ENCODE measurements at places on chromosomes 3 and 15. TPM values are rescaled to one million over a fixed set of nuclear protein-coding genes. Genes with fewer than 3 reads are reported as not detected.

The GREM1 gene
- total RNA-seq = 1.6 TPM

The ZBBX gene
- 1.0 TPM for total RNA-seq

- peak; percentile 38 for DNase-seq
Observed at GRCh38 chr3:161630794-161631193, 134.2 kb downstream of the OTOL1 start.

DNA sequence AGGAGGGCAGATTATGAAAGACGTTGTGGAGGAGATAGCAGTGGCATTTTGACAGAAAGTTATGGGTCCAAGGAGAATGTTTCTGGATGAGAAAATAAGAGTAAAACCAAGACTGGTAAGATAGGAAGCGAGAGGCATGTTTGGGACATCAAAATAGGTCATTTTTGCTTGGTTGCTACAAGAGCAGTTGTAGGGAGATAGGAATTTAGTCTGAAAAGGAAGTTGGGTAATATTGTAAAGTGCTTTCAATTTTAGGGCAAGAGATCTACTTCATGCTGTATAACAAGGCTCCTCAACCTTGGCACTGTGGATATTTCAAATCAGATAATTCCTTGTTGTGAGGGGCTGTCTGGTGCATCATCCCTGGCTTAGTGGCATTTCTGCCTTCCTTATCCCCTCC lies 118.0 kb upstream of the DPH6 start:
- no peak for DNase-seq

DNA sequence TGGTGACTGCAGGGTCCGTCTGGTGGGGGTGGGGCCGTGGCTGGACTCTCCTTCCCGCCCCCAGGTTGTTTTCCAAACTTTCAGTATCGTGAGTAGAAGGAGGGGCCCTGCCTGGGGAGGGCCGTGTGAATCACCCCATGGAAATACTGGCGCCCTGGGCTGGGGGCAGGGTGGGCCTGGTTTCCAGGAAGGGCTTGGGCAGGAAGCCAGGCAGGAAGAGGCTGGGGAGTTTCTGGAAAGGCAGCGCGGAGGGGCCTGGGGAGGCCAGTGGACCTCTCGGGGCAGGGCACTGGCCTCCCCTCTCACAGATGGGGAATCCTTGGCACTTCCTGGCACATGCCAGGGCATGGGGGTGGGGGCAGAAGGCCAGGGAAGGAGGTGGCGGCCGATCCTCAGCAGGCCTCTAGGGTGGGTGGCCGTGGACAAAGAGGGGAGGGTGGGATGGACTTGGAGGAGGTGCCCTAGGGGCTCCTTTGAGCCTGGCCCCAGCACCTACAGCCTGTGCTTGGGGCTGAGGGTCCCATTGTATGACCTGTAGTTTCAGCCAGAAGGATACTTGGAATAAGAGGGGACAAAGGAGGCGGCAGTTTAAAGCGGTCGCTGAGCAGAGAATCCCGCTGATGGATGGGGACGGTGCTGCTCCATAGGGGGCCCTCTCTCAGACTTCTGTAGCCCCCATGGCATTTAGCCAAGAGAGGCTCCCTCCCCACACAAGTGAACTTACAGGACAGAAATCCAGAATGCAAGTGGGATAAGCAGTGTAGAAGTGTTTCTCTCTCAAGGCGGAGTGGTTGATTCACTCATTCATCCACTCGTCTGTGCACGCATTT lies 56.5 kb upstream of the GATA2 start:
- peak; percentile 3 for DNase-seq

The CYP8B1 gene
- not detected for total RNA-seq

- no peak for DNase-seq
Observed at GRCh38 chr3:100110162-100110561, 4.1 kb downstream of the FILIP1L start.

DNA sequence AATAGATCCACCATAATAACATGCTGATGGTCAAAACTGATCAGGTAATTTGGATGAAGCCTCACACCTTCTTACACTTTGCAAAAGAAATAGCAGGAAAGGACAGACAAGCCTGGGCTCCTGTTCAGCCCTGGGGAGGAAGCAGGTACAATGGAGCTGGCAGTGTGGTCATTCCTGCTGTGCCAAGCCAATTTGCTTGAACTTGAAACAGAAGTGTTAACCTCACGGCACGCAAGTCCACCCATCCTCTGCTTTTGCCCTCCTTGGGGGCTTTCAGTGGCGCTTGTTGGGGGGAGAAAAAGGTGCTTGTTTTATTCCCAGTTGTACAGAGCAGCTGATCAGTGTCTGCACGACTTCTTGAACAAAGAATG lies 36.8 kb upstream of the RFTN1 start:
- DNase-seq = no peak

- DNase-seq = no peak
Observed at GRCh38 chr15:90684281-90684680, 32.9 kb upstream of the BLM start.

DNA sequence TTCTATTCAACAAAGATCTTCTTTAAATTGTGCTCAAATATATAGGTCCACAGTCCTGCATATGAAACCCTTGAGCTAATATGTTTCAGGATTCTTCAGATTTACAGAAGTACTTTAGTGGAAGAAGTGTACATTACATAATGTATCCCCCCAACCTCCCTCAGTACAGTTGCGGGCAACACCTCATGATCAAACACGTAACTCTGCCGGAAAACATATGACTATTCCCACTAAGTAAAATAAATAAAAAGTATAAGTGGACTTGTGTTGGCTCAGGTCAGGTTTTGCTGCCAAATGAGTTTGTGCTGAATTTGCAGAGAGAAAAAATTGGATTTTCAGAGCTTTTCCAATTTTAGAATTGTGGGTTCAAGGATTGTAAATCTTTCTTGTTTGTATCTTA lies 267.6 kb upstream of the MDFIC2 start:
- no peak for DNase-seq

DNA sequence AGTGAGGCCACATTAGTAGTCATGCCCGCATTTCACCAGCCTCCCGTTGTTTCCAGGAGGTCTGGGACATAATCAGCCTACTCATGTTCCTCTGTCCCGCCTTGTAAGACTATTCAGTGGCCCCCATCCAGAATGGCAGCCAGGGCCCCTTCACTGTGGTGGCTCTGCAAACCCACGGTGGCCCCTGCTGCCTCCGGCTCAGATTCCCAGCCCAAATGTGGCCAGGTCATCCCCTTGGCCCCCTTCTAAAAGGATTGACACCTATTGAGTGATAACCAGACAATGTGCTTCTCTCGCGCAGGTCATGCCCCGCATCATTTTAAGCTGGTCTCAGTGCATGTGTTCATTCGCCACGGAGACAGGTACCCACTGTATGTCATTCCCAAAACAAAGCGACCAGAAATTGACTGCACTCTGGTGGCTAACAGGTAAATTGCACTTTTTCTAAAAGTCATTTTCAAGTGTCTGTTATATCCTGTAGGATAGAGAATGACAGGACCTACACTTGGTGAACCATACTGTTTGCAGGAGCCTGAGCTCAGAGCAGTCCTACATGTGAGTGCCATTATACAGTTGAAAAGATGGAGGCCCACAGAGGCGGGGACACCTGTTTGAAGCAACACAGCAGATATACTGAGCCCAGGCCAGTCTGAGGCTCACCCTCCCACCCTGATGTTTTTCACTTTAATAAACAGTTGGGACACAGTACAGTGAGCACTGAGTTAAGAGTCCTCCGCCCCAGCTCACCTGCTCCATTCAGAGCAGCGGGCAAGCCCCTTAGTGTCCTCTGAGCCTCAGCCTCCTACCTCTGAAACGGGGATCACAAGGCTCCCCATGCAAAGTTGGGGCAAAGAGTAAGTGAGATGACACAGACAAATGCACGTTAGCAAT lies 47.7 kb downstream of the PXYLP1 start:
- DNase-seq = peak; percentile 42

DNA sequence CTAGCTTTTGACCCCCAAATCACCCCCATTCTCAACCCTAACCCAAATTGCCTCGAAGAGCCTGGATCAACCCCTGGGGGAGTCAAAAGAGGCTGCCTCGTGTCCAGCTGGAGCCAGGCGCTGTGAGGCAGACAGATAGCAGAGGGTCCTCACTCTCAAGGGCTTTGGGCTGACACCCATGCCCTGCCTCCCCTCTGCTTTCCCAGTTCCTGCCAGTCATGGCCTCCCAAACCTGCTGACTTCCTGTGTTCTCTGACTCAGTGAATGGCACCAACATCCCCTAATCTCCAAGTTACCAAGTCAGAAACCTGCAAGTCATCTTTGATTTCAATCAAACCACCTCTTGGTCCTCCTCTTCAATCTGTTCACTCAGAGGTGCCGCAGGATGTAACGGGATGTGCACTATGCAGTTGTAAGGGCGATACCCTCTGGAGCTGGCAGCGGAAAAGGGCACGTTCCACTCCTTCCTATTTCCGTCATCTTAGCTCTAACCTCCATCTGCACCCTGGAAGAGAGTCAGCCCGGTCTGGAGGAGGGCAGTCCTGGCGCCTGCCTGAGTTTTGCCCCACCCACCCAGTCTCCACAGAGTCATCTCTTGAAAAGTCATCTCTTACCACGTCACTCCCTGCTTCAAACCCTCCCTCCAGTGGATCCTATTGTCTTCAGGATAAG lies 52.4 kb upstream of the FAM174B start:
- DNase-seq = no peak

The OXSM gene
- total RNA-seq = 21.4 TPM

DNA sequence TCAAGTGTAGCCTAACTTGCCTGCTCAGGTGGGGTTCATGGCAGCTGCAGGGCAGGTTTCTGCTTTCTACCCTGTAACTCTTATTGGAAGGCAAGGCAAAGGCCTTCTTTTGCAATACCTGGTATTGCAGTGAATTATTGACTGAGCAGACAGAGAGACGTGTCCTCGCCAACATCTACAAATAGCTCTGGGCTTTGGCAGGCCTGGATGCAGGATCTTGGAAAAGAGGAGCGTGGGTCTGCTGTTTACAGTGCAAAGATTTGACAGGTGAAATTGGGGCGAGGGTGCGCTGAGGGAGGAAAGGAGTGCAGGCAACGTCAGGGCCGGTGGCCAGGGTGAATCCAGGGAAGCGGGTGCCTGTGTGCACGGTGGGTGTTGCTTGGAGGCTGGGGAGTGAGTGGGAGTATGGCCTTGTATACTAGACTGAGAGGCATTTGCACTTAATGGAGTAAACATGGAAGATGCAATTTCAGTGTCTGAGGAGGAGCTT lies 44.5 kb downstream of the ST6GAL1 start:
- no peak for DNase-seq

- DNase-seq = no peak
Observed at GRCh38 chr3:194300382-194300758, 50.8 kb downstream of the CPN2 start.

GRCh38 chr3:107077391-107077790 lies 299.8 kb upstream of the CCDC54 start:
- DNase-seq = no peak

The DLG1 gene
- total RNA-seq = 77.8 TPM

The ZNF774 gene
- total RNA-seq = 1.1 TPM

The GABRB3 gene
- total RNA-seq = 6.1 TPM

The ADAMTS7 gene
- total RNA-seq = 4.2 TPM

DNA sequence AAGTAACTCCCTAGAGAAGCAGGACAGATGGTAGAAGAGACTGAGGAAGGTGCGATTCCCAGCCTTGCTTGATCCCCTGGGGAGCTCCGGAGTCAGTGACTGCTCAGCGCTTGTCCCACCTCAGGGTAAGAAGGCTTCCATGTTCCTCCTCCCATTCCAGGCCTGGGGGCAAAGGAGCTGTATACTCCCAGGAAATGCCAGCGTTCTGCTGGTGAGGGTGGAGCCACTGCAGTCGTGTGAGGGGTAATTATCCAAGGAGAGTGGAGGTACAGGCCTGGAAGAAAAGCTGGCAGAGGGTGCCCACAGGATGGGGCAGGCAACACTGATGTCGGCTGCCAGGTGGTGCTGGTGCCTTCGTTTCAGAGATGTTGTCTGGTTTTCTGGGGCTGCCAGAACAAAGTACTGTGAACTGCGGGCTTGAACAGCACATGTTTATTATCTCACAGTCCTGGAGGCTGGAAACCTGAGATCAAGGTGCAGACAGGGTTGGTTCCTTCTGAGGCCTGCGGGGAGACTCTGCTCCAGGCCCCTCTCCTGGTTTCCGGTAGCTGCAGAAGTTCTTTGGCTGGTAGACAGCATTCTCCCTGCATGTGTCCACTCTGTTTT lies 12.1 kb upstream of the APBA2 start:
- DNase-seq = no peak

DNA sequence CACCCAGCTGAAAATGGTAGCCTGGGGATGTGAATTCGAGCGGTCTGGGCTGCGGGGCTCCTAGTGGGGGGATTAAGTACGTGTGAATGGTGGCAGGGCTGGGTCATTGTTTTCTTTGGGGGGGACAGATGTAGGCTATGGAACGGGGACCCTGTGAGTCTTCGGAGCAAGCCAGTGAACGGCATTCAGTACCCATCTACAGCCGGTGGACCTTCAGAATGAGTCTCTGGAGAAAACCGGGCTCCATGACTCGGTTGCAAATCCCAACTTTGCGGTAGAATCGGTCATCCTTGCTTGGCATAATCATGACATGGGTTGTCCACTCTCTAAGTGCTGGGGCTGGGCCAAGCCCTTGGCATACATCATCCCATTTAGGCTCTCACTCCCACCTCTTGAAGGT lies 7.2 kb upstream of the EOMES start:
- DNase-seq = no peak

- no peak for DNase-seq
Observed at GRCh38 chr3:140717921-140718320, 40.1 kb downstream of the TRIM42 start.

The CPNE9 gene
- 0.07 TPM for total RNA-seq

GRCh38 chr3:13072239-13072599 lies 1.0 kb downstream of the IQSEC1 start:
- no peak for DNase-seq

The RNU5B-1 gene
- total RNA-seq = not detected

GRCh38 chr3:4814305-4814903 lies 164.8 kb upstream of the BHLHE40 start:
- DNase-seq = peak; percentile 66

Data from PC-3 (cell line).